ENCODE measurements at places on chromosomes 11 and 22.

DNA sequence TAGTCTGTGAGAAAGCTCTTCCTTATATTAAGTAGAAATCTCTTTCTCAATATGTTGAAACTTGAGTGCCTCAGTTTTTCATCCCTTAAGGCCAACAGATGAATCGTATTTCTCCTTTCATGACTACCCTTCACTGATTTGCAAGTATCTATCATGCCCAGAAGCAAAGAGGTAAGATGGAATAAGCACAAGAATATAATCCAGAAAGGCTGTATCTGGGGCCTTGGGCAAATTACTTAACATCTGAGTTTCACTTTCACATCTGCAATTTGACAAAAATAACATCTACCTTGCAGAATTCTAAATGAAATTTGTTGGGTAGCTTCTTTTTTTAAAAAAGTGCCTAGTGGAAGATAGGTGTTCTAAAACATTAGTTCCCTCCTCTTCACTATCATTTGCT is 552.4 kb upstream of the ANO5 start:
- DNase-seq = no peak

DNA sequence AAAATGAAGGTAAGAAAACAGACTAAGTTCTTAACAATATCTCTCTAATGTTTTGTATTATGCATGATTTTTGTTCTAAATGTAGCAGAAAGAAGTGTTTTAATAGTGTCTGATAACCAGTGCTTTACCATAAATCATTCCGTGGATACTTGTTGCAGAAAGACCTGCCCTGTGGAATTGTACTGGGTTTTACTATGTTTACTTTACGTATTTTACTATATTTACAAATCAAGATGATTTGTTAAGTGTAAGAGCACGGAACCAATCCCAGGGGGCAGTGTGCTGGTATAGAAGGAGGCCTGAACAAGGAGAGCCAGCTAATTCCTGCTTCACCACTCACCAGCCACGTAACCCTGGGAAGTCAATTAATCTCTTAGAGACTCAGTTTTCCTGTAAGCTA is 1.4 kb downstream of the HTR3B start:
- DNase-seq = no peak

DNA sequence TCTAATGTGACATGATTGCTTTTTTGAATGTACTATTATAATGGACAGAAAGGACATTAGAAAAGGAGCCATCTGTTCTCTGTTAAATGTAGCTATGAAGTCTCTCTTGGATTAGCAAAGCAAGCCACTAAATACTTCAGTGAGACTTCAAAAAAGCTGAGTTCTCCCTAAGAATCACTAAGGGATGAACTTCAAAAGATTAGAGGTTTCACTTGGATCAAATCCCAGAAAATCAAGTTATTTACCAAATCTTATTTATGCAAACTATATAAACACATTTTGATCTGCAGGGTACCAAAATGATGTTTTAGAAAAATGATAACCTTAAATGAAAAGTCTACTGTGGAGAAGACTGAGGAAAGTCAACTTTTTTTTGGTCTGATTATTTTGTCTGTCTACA is 82.1 kb upstream of the MTMR2 start:
- no peak for DNase-seq

DNA sequence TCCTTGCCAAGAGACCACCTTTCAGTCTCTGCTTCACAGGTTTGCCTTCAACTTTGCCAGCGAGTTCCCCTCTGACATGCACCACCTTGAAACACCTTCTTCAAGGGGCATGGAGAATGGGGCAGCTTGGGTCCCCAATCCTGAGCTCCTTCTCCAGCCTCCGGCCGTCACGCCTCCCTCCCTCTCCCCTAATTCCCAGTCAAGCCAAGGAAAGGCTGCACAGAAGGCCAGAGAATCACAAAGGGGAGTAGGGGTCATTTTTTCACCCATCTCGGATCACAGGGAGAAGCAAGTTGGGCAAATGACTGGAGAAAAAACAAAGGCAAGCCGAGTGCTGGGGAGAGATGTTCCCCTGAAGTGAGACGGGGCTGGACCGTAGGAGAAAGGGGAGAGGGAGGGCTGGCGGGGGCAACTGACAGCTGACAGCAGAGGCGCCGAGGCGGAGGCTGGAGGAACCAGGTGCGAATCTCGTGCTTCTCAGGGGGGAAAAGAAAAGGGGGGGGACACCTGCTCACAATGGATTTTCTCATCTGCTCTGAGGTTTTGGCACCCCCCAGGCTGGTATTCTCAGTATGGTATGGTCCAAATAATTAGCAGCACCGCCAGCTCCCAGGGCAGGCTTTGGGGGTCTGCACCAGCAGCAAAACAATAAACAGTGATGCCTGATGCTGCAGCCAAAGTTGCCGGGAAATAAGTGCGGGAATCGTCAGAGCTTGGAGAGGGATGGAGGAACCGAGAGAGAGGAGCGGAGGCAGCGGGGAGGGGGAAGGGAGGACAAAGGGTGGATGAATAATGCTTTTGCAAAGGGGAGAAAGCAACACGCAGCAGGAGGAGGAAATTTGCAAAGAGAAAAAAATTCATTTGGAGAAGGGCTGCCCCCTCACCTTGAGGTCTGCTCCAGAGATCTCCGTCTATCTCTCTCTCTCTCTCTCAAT is 644 bp downstream of the YPEL4 start:
- no peak for DNase-seq

DNA sequence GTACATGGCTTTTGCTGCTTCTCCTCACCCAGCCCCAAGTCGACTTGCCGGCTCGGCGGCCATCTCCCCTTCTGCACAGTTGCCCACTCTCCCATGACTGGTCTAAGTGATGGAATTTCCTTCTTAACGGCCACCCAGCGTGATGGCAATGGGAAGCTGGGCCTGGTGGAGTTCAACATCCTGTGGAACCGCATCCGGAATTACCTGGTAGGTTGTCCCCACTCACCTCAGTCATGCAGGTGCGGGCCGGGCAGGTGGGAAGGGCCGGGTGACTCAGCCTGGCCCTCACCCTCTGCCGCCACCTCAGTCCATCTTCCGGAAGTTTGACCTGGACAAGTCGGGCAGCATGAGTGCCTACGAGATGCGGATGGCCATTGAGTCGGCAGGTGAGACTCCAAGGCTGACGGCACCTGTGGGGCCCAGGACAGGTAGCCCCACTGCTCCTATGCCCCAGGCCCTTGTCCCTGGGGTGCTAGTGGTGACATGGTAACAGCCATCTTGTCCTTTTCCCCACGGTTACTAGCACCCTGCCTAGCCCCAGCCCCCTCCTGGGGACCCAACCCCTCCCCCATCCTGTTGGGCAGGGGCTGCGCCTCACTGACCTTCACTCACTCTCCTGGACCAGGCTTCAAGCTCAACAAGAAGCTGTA is 28.1 kb downstream of the CAPN1 start:
- no peak for DNase-seq

GRCh38 chr11:69658626-69659450 is 16.3 kb downstream of the LTO1 start:
- no peak for DNase-seq

- no peak for DNase-seq
Measured at GRCh38 chr11:2441171-2441570, 3.1 kb downstream of the TRPM5 start.

DNA sequence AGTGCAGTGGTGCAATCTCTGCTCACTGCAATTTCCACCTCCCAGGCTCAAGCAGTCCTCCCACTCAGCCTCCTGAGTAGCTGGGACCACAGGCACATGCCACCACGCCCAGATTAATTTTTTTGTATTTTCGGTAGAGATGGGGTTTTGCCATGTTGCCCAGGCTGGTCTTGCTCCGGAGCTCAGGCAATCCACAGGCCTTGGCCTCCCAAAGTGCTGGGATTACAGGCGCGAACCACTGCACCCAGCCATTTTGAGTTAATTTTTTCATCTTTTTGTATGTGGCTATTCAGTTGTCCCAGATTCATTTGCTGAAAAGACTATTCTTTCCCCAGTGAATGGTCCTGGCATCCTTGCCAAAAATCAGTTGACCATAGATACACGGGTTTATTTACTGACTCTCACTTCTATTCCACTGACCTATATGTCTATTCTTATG is 63.6 kb downstream of the MAPK1 start:
- DNase-seq = no peak

GRCh38 chr22:48396785-48397530 is 1430.7 kb downstream of the BRD1 start:
- DNase-seq = peak; percentile 41

- no peak for DNase-seq
Measured at GRCh38 chr11:120605469-120605868, 93.9 kb downstream of the GRIK4 start.

DNA sequence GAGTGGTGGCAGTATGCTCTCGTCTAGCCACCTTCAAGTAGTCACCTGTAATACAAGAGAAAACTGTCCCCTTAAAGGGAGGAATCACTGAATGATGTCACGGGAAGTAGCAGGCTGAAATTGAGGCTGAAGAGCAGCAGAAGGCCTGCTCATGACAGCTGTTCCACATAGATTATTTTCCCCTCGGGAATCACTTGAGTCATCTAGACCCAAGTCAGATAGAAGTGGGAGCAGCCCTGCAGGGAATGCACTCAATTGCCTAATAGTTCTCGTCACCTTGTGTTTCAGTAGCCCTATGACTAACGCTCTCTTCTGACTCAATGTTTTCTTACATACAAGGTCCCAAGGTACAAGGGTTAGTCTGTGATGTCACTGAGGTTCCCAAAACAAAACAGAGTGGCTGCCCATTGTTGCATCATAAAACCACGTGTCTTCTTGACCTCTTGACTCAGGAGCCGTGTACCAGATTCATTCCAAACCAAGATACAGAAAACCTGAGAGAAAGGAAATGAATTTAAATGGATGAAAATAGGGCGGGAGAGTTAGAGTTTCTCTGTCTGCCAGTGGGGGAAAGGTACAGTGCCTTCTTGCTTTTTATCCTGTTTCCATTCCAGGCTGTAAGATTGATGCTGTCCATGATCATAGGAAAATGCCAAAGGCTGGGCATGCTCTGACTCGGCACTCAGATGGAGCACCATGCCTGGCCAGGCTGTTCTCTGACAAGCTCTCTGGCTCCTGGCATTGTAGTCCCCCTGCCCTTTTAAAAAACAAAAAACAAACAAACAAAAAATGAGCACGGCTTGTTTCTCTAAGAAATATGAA is 21.6 kb upstream of the C11orf96 start:
- peak; percentile 86 for DNase-seq

DNA sequence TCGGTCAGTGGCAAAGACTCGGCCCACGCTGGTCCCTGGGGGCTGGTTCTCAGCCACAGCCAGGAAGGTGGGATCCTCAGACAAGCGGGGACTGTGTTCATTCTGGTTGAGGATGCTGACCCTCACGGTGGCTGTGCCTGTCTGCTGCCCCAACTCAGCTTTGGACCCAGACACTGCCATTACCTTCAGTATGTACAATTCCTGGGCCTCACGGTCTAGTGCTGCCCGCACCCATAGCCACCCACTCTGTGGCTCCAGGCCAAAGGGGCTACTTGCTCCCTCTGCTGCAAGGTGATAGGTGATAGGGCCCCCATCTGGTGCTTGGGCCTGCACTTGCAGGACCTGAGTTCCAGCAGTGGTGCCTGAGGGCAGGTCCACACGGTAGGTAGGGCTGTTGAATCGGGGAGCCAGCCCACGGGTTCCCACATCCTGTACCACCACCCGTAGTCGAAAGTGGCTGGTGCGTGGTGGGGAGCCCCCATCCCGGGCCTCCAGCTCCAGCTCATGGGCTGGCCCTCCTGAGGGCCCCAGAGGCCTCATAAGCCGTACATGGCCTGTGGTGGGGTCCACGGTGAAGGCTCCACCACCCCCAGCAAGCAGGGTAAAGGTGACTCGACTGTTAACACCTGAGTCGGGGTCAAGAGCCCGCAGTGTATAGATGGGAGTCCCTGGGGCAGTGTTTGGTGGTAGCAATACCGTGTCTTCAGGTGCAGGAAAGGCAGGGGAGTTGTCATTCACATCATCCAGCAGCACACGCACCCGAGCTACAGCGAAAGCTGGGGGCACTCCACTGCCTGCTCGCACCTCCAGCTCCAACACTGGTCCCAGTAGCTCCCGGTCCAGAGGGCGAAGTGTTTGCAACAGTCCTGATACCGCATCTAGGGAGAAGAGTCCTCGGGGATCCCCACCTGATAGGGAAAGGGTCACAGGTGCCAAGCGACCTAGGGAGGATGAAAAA is 13.2 kb upstream of the TPP1 start:
- DNase-seq = no peak

DNA sequence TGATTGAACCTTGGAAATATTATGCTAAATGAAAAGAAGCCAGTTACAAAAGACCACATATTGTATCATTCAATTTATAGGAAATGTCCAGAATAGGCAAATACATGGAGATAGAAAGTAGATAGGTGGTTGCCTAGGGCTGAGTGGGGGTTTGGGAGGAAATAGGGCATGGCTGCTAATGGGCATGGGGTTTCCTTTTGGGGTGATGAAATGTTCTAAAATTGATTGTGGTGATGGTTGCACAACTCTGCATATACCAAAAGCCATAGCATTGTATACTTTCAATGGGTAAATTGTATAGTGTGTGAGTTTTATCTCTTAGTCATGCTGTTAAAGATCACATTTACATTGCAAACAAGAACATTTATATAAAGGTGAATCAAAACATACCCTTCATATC is 48.7 kb downstream of the LDLRAD3 start:
- DNase-seq = no peak

DNA sequence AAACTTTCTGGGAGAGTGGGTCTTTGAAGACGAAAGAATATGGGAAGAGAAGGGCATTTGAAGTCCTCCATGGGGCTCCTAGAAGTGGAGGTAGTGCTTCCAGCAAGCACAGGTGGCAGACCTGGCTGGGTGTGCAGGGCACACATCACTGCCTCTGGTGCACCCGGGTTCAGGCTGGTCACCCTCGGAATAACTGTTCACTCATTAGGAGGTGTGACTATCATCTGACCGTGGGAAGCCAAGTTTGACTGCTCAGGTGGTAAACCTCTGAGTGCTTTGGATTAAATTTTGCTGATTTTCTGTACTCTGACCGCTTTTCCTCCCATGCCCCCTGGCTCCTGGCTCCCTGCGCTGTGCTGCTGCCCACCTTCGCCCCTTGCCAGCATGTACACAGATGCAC is 11.1 kb downstream of the ADAMTS15 start:
- DNase-seq = no peak

DNA sequence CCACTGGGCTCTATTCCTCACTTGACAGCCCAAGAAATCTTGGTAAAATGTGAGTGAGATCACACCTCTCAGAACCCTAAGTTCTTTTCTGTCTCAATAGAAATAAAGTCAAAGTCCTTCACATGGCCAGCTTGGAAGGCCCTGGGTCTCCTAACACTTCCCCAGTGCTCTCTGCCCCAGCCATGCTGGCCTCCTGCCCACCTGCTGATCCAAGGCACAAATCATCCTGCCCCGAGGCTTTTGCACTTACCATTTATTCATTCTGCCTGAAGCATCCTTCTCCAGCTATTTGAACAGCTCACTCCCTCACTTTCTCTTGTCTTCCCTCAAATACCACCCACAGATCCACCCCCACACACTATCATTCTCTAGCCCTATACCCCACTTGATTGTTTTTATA is 26.4 kb downstream of the ISX start:
- DNase-seq = no peak
